Left colon (tissue), 2 donors: ENCODE measurements at places on chromosomes 6 and 20.

DNA sequence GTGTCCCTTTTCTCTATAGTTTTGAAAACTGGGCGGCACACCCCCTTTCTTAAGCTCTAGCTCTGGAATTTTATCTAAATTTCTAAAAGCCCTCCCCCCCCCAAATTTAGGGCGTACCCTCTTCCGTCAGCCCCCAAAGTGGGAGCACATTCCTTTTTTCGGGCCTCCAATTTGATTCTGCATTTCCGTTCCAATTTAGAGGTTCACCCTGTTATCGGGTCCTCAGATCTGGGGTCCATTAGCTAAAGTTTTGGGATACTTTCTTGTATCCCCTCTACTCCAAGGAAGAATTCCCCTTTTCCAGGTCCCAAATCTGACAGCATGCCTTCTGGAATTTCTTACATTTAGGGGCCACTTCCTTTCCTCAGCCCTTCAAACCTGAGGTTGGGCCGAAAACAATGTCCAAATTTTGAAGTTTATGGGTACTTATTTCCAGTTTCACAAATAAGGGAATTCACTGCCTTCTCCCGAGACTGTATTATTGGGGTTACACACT lies 796 bp downstream of the PHF20 start:
- no peak for DNase-seq

GRCh38 chr6:44559486-44560270 lies 172.2 kb downstream of the CDC5L start:
- no peak for DNase-seq

DNA sequence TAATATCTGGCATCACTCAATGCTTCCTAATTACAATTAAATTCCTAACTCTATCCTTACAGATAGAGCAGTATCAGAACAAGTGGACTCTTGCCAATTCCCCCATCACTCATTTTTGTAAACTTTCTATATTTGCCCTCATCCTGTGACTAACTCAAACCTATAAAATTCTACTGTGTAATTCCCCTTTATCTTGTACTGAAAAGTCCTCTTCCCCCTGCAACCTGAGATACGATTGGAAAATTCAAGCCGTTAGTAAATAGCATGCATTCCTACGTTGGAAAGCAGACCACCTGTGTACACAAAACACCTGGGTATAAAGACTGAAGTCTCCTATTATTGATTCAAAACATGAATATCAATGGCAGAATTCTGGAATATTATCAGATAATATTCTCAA lies 70.4 kb upstream of the KCNQ5 start:
- DNase-seq, result no peak

DNA sequence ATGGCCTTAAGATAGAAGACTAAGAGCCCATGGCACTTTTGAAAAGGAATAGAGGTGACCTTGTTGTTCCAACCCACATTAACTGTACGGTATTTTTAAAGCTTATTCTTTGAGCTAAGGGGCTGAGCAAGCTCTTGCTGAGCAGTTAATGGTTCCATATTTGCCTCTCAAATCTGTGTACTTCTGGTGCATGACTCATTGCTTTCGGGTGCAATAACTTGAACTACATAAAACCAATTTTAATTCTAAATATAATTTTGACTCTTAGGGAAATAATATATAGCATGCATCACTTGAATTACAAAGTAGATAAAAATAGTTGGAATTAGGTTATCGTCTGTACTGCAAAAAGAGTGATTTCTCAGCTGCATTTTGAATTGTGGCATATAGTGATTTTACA lies 348.1 kb upstream of the CITED2 start:
- DNase-seq, result no peak

- DNase-seq, result no peak
Observed at GRCh38 chr6:38262609-38263008, 377.1 kb downstream of the BTBD9 start.
